ENCODE measurements at places on chromosomes 13 and 19.

GRCh38 chr19:38850976-38851621 is 1.3 kb upstream of the HNRNPL start:
- DNase-seq, result peak; percentile 36

- no peak for DNase-seq
These were observed 51.1 kb upstream of the CYP4F8 start for GRCh38 chr19:15563931-15564330.

GRCh38 chr19:4991538-4991937 is 22.6 kb downstream of the KDM4B start:
- DNase-seq, result no peak

DNA sequence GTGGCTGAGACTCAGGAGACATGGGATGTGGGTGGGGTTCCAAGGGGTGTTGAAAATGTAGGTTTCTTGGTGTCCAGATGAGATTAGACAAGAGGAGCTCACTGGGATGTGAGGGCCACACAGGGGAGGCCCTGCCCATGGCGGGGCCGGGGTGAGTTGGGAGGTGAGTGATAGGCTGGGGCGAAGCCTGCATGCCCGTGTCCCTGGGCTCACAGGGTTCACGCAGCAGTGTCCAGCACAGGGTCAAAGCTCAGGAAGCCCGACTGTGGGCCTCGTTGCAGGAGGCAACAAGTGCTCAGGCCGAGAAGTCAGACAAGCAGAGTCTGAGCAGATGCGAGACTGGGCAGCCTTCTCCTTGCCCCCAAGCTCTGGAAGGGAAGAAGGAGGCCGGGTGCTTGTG is 27.2 kb downstream of the CCDC8 start:
- no peak for DNase-seq

DNA sequence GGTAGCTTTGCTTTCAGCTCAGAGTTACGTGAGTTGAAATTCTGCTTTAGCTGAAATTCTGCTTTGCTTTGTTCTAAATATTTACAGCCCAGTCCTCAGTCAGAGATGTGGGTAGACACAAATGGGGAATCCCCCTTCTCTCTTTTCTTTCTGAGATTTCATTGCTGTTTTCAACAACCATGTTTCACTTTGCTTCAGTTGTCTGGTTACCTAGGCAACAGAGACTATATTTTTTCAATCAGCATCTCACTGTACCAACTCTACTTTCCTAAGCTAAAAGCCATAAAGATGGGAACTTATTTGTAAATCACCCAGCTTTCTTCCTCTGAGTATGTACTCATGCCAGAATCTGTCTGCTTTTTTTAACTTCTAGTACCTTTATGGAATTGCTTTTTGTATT is 509.0 kb downstream of the OLFM4 start:
- DNase-seq, result no peak

- no peak for DNase-seq
These were observed 391 bp downstream of the ZNF761 start for GRCh38 chr19:53432088-53432661.

DNA sequence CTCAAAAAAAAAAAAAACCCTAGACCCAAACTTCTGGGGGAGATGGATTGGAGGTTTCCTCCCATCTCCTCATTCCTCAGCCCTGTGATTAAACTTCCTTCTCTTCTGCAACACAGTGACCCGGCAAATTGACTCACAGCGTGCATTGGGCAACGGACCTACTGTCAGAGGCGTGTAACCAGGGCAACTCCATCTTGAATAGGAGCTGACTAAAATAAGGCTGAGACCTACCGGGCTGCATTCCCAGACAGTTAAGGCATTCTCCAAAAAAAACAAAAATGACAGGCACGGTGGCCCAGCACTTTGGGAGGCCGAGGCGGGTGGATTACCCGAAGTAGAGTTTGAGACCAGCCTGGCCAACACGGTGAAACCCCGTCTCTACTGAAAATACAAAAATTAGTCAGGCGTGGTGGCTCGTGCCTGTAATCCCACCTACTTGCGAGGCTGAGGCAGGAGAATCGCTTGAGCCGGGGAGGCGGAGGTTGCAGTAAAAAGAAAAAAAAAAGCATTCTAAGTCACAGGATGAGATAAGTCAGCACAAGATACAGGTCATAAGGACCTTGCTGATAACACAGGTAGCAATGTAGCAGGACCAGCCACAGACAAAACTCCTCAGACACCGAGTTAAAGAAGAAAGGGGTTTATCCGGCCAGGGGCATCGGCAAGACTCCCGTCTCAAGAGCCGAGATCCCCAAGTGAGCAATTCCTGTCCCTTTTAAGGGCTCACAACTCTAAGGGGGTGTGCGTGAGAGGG is 5.4 kb upstream of the NLRP7 start:
- no peak for DNase-seq

DNA sequence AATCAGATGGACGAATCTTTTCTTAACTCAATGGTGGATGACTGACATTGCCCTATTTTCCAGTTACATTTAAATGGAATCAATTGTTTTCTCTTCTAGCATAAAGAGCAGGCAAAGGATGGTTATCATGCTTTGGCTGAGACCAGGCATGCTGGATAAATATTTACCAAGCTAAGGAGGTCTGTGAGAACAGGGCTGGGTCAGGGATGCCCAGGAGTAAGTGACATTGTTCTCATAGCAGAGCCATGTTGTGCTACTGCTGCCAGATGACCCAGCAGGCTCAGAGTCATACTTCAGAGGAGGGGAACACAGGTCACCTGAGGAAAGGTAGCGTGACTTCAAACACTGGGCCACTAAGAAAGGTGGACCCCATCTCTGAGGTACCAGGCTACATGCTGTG is 116.0 kb upstream of the RNF113B start:
- no peak for DNase-seq

GRCh38 chr19:13082192-13083007 is 20.3 kb downstream of the LYL1 start:
- no peak for DNase-seq

DNA sequence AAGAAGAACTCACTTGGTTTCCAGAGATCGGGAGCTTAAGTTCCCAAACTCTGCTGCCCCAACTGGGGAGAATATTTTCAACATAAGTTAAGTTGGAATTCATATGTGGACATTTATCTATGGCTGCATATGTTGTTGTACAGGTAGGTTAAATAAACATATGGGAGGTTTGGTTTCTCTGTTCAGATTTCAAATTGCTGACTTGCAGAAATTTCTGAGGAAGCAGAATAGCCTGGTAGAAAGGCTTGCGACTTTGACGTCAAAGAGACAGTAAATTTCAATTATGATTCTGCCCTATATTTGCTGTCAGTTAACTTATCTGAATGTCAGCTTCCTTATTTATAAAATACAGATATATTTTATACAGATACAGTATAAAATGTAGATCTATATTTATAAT is 40.0 kb upstream of the TPP2 start:
- DNase-seq, result no peak

GRCh38 chr13:29109987-29110386 is 289.8 kb downstream of the MTUS2 start:
- DNase-seq, result no peak

DNA sequence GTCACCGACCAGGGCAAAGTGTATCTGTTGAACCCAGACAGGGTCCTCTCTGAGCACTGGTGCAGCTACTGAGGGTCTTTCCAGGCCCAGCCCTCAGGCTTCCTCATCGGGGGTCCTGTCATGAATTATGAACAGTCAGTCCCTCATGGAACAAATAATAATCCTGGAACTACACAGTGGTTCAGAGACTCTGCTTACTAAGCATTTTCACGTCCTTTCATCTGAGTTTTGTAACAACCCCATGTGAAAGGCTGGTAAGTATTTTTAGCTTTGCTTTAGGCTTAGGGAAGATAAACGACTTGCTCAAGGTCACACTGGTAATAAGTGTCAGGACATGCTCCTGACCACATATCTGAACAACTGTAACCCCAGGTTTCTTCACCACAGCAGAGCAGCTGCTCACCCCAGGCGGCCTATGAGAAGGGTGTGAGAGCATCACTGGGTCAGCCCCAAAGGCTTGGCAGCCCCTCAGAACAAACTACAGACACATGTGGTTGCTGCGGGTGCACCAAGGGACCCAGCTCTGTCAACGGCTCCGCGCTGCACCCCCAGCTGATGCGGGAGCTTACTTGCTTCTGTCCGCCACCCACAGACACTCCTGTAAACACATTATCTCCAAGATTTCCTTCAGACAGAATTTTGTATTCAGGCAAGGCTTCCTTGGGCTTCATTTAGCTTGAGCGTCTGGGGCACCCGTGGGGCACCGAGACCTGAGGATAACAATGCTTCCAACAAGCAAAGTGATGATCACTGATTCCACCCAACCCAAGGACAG is 19.4 kb upstream of the GSX1 start:
- DNase-seq, result no peak

DNA sequence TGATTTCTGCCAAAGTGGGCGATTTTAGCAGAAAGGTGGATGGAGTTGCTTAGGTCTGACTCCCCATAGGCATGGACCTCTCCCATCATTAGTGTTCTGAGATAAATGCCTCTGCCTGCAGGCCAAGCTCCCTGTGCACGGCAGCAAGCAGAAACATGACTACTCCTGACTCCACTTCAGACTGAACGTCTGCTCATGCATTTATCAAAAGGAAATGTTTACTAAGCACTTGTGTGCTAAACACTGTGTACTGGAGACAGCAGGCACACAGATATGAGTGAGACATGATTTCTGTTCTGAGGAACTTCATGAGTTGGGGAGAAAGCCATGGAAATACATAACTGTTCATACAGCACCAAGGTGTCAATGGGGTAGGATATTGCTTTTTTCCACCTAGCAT is 149.6 kb downstream of the MIPEP start:
- DNase-seq, result no peak

DNA sequence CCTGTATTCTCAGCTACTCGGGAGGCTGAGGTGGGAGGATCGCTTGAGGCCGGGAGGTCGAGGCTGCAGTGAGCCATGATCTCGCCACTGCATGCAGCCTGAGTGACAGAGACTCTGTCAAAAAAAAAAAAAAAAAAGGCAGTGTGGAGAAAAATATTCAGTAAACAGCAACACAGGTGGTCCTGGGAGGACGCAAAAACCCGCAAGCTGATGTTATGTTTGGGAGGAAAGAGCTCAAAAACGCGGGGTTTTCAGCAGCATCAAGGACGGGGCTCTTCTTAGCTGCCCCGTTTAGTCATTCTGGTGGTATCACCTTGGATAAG is 599 bp upstream of the ZNF784 start:
- no peak for DNase-seq

DNA sequence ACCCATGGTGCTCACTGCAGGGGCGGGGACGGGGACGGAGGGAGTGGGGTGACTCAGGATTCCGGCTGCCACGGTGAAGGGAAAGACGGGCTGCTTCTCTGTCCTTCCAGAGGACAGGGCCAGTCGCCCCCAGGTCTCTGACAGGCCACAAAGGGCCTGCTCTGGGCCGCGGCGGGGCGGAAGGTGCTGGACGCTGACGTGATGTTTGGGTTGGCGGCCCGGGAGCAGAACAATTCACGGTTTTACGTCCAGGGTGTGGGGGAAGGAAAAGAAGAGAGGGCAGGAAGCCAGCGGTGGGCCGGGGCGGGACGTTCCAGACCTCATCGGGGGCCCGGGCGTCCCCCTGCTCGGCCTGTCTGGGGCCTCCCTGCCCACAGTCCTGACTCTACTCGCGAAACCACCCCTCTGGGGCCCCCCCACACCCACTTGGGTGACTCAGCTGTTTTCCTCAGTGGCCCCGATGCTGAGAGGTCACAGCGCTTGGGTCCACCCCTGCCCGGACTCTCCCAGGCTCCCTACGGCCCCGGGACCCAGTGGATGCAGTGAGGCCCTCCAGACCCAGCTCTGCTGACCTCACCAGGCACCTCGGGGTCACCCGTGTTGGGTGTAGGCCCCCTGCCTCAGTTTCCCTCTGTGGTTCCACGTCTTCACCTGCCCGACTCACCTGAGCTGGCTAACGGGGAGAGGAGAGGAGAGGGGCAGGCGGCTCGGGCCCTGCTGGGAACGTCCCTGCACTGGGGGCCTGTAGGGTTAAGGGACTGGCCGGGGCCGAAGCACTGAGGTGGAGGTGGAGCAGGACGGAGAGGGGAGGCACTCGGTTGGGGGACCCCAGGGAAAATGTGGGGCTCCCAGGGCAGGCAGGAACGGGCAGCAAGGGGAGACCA is 29.2 kb downstream of the PIP5K1C start:
- no peak for DNase-seq

- DNase-seq, result no peak
These were observed 28.2 kb downstream of the CILP2 start for GRCh38 chr19:19566306-19566705.

- DNase-seq, result no peak
These were observed 14.9 kb upstream of the PTBP1 start for GRCh38 chr19:782185-782877.

DNA sequence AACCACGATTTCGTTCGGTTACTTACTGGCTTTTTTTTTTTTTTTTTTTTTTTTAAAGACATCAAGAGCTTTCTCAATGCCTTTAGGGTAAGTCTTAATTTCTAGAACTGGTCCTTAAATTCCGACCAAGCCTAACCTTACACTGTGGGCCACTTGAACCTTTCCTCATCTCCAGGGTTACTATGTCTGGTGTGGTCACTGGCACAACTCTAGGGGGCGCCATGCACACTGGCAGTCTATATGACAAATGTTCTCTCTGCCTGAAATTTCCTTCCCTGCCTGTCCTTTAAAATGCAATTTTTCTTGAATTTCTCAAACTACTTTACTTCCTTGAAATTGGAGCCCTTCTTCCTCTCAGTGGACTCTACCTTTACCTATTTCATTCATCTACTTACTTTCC is 227.4 kb downstream of the KLF5 start:
- no peak for DNase-seq

GRCh38 chr19:33171222-33171795 is 22.8 kb upstream of the LRP3 start:
- no peak for DNase-seq

DNA sequence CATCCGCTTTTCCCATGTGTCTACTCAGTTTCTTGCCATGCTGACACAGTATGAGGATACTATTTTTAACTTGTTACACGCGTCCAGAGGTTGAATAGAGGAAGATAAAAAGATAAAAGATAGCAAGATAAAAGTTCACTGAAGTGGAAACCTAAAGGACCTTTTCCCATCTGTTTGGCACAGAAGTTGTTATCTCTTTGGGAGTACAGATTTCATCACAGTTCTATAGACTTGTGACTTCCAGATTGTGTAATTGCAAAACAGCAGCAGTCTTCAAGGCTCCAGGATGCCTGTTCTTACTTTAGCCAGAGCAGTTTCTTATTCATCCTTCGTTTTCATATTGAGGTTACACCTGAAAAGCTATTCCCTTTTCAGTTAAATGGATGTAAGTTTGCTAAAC is 369.2 kb downstream of the GPC5 start:
- DNase-seq, result no peak

DNA sequence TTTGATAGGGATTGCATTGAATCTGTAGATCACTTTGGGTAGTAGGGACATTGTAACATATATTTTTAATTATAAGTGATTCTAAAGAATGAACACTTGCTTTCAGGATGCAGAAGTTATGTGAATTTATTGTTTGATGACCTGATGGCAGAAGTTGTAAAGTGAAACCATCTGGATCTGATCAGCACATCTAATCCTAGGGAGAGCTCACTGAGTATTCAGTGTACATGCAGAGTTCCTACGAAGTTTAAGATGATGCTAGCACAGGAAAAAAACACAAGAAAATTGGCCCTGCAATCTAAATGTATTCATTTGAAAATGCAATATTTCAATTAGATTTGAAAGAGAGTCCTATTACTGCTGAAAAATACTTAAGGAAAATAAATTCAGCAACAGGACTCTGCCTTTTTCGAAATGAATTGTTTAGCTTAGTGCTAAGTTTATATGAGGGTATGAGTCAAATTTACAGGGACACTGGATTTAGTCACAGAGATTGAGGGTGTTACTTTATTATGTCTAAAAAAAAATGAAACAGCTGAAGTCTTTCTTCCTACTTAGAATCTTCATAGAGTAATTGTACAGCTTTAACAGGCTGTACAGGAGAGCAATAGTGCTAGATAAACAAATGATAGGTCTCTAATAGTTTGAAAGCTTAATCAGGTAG is 385.7 kb downstream of the DCT start:
- DNase-seq, result no peak

GRCh38 chr19:1540365-1540925 is 16.6 kb downstream of the PLK5 start:
- no peak for DNase-seq

Measured in CD4-positive, alpha-beta T cell (primary cell).